ENCODE measurements at places on chromosomes 2 and 18. TPM values are rescaled to one million over a fixed set of nuclear protein-coding genes. Genes with fewer than 3 reads are reported as not detected.

DNA sequence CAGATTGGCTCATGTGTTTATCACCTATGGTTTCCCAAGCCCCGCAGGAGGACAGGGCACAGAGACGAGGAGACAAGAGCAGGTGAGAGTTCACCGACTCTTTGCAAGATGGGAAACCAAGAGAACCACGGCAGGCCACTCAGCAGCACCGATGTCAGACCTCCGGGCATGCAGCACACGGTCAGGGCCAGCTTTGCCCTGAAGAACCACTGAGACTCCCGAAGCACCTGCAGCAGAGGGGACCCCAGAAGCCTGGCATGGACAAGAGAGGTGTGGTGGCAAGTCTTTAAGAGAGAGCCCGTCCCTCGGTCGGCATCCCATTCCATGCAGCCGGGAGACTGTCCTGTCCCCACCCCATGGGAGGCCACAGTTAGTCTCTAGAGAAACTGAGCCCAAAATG lies 36.6 kb upstream of the TAF1B start:
- no peak for DNase-seq

- no peak for DNase-seq
Measured at GRCh38 chr18:8948471-8949149, 153.9 kb upstream of the NDUFV2 start.

- peak; percentile 5 for DNase-seq
Measured at GRCh38 chr18:64037812-64038414, 68.0 kb downstream of the SERPINB8 start.

DNA sequence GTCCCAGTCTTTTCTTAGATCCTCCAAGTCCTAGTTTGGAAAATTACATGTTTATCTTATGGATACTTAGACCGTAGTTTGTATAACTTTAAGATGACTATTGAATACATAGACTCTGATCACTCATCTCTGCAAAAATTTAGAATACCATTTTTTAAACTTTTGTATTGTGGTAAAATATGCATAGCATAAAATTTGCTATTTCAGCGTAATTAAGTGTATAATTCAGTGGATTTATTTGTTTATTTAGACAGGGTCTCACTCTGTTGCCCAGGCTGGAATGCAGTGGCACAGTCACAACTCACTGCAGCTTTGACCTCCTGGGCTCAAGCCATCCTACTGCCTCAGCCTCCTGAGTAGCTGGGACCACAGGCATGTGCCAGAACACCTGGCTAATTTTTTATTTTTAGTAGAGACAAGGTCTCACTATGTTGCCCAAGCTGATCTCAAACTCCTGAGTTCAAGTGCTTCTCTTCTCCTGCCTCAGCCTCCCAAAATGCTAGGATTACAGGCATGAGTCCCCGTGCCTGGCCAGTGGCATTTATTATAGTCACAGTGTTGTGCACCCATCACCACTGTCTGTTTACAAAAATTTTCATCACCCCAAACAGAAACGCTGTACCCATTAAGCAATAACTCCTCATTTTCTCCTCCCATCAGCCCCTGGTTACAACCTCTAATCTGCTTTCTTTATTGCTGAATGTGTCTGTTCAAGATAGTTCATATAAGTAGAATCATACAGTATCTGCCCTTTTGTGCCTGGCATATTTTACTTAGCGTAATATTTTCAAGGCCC lies 90.0 kb downstream of the MAP3K20 start:
- DNase-seq: no peak

The RAMP1 gene
- polyA plus RNA-seq: 18.4 TPM

The HSBP1L1 gene
- 28.7 TPM for polyA plus RNA-seq

The PIEZO2 gene
- 227 TPM for polyA plus RNA-seq

All from right lung (tissue), 10 donors.